ENCODE measurements at places on chromosomes 3 and 15. TPM values are rescaled to one million over a fixed set of nuclear protein-coding genes. Genes with fewer than 3 reads are reported as not detected.
A peak's percentile ranks its signal among the peaks of the same experiment; 100 is the strongest.

Gene CLDN1
- total RNA-seq, result 40.3 TPM

GRCh38 chr3:52561028-52561747 is 24.8 kb downstream of the UQCC5 start:
- ATAC-seq, result no peak

- no peak for ATAC-seq
Measured at GRCh38 chr3:43015572-43015971, 36.5 kb downstream of the GASK1A start.

GRCh38 chr3:87247430-87247773 is 20.3 kb downstream of the CHMP2B start:
- no peak for ATAC-seq

DNA sequence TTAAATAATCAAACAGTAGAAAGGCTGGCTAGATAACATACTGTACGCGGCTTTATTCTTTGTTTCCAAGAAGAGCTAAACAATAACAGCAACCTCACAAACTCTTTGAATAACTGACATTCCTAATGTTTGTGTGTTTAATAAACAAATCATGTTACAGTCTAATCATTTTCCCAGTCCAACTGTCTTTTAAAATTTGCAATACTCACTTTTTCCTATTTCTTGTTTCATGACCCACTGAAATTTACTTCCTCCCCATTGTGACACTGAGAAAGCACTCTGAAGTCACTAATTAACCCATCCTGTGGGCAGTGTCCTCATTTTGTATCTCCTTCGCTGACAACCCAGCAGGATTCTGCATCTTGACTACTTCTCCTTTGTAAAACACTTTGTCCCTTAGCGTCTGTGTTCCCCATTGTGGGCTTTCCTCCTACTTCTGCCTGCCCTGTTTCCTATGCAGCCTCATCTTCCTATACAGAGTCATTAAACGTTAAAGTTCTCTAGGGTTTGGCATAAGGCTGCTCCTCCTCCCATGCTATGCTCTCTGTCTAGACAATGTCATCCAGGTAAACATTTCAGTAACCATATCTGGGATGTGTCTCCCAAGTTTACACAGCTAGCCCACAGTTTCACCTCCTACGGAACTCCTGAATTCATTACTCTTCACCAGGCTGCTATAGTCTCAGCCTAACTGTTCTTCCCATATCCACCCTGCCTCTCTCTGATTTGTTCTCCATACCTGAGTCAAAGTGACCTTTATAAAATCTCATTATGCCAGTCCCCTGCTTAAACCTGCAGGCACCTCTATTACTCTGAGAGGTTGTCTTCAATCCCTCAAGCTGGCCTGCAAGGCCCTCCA is 148.9 kb downstream of the GREM1 start:
- ATAC-seq, result no peak

Gene CNTN3
- 0.04 TPM for total RNA-seq

GRCh38 chr15:63532307-63532744 is 27.9 kb downstream of the USP3 start:
- no peak for ATAC-seq

GRCh38 chr3:44114142-44114541 is 127.5 kb upstream of the TOPAZ1 start:
- no peak for ATAC-seq

DNA sequence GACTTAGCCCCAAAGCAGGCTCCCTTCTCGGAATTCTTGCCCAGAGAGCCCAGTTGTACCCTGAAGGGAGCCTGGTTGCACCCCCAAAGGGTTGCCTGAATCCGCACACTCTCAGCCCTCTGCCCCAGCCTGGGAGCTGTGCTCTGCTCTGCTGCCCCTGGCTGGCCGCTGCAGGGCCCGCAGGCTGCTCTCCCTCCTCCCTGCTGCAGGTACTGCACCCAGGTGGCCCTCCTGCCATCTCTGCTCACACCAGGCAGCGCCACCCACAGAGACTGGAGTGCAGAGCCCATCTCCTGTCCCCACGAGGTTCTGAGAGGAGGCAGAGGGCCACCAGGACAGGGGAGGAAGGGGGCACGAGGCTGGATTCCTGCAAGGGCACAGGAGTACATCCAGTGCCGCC is 134.2 kb upstream of the NSMCE3 start:
- ATAC-seq, result peak; percentile 42

DNA sequence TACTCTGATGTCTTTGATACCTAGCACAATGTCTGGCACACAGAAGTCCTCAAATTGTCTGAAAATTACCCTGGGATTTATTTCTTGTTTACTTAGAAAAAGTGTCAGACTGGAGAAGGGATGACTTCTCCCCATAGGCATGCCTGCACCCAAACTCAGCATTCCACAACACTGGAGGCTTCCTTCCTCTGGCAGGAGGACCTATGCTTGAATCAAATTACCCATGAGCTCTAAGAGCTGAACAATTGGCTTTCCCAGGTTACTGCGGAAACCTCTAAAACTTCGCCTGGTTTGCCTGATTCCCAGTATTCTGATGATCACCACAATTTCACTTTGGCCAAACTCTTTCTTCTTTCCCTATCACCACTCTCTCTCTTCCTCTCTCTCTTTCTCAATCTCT is 217.4 kb downstream of the DIPK2A start:
- ATAC-seq, result no peak

Gene SYNPR
- total RNA-seq, result not detected

GRCh38 chr3:81484520-81484919 is 276.9 kb downstream of the GBE1 start:
- ATAC-seq, result no peak

Gene DUOXA2
- 10.4 TPM for total RNA-seq

DNA sequence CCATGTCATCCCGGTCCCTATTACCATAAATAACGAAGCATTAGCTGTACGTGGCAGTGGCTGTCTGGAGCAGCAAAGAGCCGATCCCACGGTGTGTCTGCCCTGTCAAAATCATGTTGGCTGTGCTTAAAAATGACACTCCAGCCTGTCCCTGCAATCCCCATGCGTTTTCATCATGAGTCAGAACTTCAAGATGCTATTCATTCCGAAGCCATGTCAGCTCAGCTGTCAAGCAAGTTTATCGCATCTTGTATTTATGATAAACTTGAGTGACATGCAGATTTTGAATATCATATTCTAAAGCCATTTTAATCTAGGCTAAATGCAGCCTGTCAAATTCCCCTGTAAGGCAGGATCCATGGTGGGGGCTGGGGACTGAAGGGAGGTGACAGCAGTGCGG is 152.4 kb downstream of the TJP1 start:
- ATAC-seq, result peak; percentile 45

Gene ROPN1
- total RNA-seq, result not detected

GRCh38 chr3:56802378-56802745 is 613 bp upstream of the ARHGEF3 start:
- no peak for ATAC-seq

GRCh38 chr3:44223299-44223698 is 18.4 kb upstream of the TOPAZ1 start:
- no peak for ATAC-seq

Gene PLSCR2
- 0.12 TPM for total RNA-seq

Gene SLC24A5
- not detected for total RNA-seq

DNA sequence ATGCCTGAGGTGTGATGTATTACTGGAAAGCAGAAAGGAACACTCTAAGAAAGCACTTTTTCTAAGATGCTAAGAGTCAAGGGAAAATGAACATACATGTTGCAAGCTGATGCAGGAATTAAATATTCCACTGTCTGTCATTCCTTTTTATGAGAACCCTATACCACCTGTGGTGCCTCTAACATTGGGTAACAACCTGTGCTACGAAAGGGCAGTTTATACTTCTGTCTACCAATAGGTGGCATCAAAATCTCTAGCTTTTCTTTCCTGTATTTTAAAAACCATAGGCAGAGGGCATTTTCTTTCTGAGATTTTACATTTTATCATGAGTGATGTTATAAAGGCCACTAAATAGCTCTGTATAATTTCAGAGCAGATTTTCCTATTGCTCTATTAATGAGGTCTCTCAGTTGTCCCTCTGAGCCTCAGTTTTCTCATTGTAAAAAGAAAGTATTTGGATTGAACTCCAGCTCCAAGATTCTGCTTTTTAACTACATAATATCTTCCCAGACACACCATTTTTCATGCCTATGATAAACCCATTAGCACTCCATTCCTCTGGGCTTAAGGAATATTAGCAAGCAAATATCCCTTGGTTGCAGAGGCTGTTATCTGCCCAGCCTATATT is 3.5 kb upstream of the CPNE4 start:
- peak; percentile 32 for ATAC-seq

GRCh38 chr3:61964566-61964965 is 403.2 kb downstream of the PTPRG start:
- no peak for ATAC-seq

GRCh38 chr3:184677344-184678316 is 34.2 kb downstream of the MAGEF1 start:
- ATAC-seq, result no peak

GRCh38 chr3:53807117-53807810 is 39.0 kb downstream of the CHDH start:
- no peak for ATAC-seq

DNA sequence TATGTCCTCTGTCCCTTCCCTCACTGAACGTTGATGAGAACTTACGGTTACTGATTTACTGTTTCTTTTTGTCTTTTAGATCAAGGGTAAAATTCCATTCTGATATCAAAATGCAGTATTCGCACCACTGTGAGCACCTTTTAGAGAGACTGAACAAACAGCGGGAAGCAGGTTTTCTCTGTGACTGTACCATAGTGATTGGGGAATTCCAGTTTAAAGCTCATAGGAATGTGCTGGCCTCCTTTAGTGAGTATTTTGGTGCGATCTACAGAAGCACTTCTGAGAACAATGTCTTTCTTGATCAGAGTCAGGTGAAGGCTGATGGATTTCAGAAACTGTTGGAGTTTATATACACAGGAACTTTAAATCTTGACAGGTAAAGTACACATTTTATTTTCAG is 990 bp downstream of the MYNN start:
- ATAC-seq, result no peak

- no peak for ATAC-seq
Measured at GRCh38 chr3:27630885-27631284, 91.2 kb downstream of the EOMES start.

Gene MME
- 0.60 TPM for total RNA-seq

Gene RASGRP1
- 21.2 TPM for total RNA-seq

DNA sequence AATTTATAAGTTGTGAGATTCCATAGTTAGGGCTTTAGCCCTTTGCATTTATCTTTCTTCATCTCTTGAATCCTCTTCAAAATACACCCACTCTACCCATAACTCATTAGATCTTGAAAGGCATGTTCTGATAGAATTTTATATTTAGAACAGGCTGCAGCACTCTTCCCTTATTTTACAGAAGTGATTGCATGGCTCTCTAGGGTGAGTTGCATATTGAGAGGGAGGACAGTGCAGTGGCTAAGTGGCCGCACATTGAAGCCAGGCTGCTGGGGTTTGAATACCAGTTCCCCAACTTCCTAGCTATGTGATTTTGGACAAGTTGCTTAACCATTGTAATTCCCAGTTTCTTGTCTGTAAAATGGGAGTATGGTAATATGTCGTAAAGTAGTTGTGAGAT is 2.5 kb downstream of the CD86 start:
- no peak for ATAC-seq

GRCh38 chr3:144119633-144120032 is 148.0 kb downstream of the DIPK2A start:
- ATAC-seq, result no peak

Gene HLTF
- total RNA-seq, result 8.2 TPM

Gene DNAH12
- 0.08 TPM for total RNA-seq

- peak; percentile 36 for ATAC-seq
Measured at GRCh38 chr3:73435055-73435454, 189.7 kb downstream of the PDZRN3 start.

DNA sequence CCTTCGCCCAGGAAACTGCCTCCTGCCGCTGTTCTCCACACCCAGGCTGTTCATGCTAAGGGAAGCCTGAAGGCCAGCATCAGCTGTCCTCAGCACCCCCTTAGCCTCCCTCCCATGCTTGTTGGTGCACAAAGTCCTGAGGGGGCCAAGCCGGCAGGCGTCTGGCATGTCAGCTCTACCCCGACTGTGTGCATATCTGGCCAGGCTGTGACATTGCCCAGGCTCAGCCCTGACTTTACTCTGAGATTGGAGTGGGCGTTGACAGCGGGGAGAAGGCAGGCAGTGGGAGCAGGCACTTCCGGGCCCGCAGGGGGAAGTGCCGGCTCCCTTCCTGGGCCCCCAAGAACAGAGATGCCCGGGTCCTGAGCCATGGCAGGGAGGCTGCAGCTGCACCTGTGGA is 492.2 kb downstream of the AGBL1 start:
- ATAC-seq, result no peak

- ATAC-seq, result no peak
Measured at GRCh38 chr15:50594311-50594710, 47.8 kb upstream of the USP50 start.

- peak; percentile 68 for ATAC-seq
Measured at GRCh38 chr15:43215961-43216360, 4.9 kb downstream of the EPB42 start.

DNA sequence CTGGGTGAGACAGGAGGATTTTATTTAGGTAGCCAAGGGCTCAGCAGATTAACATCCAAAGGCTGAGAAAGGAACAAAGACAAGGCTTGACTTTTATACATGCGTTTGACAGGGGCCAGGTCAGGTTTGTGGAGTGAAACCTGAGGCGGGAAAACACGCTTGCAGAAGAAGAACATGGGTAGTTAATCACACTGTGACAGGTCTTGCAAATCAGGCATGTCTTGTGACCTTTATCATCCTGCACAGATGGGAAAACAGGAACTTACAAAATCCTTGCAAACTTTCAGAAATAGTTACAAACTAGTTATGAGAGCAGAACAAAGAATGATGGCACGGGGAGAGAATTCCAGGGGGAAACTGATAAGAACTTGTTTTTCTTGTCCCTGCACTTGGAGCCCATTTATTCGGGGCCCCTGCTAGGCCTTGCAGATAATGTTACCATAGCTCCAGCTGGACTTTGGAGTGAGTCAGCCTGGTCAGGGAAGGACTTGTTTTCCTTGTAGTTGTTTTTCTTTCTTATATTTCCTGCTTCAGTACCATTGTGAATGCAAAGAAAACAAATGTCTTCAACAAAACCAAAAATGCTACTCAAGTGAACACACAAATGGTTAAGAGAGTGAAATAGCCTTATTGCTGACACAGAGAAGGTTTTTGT is 965.9 kb upstream of the ROBO1 start:
- ATAC-seq, result no peak

Gene SEMA5B
- not detected for total RNA-seq

Gene LRRC58
- 11.1 TPM for total RNA-seq

GRCh38 chr3:34856081-34856947 is 783.0 kb upstream of the ARPP21 start:
- no peak for ATAC-seq

DNA sequence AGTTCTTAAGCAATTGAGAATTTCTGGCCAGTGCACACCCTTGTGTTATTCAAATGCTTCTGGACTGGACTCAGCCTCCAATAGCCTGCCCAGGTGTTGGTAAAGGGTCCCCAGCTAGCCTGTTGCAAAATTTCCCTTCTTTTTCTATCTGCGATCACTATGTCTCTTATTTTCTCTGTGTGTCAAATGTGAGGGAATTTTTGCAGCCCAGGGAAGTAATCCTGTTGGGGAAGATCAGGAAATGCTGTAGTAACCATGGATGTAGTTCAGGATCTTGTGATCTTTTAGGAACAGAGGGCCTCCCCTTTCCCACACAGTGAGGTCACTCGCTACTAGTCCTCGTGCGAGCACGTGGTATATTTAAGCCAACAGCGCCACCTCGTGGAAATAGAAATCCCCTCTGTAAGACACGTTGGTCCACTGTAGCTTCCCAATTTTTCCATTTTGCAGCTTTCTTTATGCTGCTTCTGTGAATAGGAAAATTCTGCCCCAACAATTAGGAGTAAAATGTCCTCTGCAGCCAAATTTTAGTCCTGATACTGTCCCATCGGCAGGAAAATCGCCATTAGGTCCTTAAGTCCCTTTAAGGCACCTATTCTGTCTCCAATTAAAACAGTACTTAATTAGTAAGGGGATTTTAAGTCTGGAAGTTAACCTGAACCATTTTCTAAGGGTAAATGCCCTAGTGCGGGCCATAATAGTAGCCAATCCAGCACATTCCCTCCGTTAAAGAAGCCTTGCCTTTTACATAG is 4.0 kb upstream of the SMCO1 start:
- peak; percentile 86 for ATAC-seq

Data from esophagus mucosa (tissue), 1 donor.